ENCODE measurements at places on chromosomes 12 and 14.

GRCh38 chr12:50271724-50272247 lies 11.5 kb downstream of the LIMA1 start:
- H3K4me1 ChIP-seq, result no peaks in the 10 kb centered on the region
- H3K36me3 ChIP-seq, result no peaks in the 10 kb centered on the region
- no peak for DNase-seq
- no peaks in the 10 kb centered on the region for H3K27me3 ChIP-seq
- H3K4me3 ChIP-seq, result no peak overlapping the region

GRCh38 chr12:116183741-116184141 lies 93.8 kb downstream of the MED13L start:
- H3K27ac ChIP-seq, result no peak overlapping the region
- H3K4me3 ChIP-seq, result no peak overlapping the region
- H3K27me3 ChIP-seq, result no peaks in the 10 kb centered on the region
- peaks cover 6% of the 10 kb centered on the region for H3K4me1 ChIP-seq
- DNase-seq, result no peak
- H3K36me3 ChIP-seq, result no peaks in the 10 kb centered on the region

GRCh38 chr12:63838411-63838810 lies 6.1 kb upstream of the SRGAP1 start:
- H3K36me3 ChIP-seq, result no peaks in the 10 kb centered on the region
- H3K27ac ChIP-seq, result no peak overlapping the region
- H3K27me3 ChIP-seq, result no peaks in the 10 kb centered on the region
- DNase-seq, result no peak
- no peak overlapping the region for H3K4me3 ChIP-seq

- no peaks in the 10 kb centered on the region for H3K36me3 ChIP-seq
- DNase-seq, result no peak
- H3K27ac ChIP-seq, result no peak overlapping the region
Observed at GRCh38 chr14:90900476-90901083, 84.3 kb upstream of the TTC7B start.

DNA sequence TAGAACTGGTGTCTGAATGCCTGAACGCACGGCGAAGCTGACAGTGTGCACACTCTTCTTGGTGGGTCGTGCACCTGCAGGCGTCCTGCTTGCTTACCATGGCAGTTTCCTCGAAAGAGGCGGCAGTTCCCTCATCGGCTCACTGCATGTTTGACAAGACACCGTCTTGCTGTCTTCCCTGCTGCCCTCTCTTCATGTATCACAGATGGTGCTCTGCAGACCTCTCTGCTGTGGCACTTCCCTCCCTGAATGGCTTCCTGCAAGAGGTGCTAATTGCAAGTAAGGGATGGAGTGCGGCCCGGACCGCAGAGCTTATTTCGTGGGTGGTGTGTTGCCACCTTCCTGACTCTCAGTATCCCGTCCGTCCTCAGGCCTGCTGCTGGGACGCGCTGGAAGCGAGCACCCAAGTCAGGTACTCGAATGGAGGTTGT lies 156.7 kb upstream of the RTL1 start:
- no peaks in the 10 kb centered on the region for H3K36me3 ChIP-seq
- no peak overlapping the region for H3K27ac ChIP-seq
- H3K4me3 ChIP-seq, result no peak overlapping the region
- DNase-seq, result no peak

DNA sequence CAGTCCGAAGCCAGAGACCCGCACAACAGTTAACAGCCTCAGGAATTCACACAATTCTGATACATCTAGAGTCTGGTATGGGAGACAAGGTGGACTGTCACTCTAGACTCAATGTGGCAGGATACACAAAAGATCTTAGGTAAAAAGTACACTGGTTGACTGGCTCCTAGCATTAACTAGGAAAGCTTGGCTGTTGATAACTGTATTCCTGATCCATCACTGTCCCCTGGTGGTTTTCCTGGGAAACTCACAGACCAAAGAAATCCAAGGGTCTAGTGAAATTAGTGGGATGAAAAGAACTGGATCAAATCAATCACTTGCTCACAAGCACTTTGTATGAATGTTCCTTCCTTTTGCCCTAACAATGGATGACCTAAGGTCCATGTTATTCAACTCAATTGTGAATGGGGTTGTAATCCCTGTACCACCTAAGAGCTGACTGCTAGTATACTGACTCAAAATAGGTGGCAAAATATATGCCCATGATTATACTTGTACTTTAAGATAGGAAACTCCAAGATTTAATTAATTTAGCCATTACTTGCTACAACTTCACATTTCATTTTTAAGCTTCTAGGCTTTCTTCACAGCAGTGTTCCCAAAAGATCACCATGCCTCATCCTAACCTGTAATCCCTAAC lies 14.0 kb downstream of the NPC2 start:
- H3K36me3 ChIP-seq, result peaks cover 6% of the 10 kb centered on the region
- DNase-seq, result peak; percentile 75
- H3K27me3 ChIP-seq, result no peaks in the 10 kb centered on the region
- H3K27ac ChIP-seq, result no peak overlapping the region
- H3K4me3 ChIP-seq, result no peak overlapping the region
- H3K4me1 ChIP-seq, result peaks cover 5% of the 10 kb centered on the region

GRCh38 chr14:68195126-68195525 lies 375.5 kb downstream of the RAD51B start:
- H3K4me1 ChIP-seq, result peaks cover 2% of the 10 kb centered on the region
- DNase-seq, result peak; percentile 38
- no peak overlapping the region for H3K27ac ChIP-seq
- no peaks in the 10 kb centered on the region for H3K27me3 ChIP-seq
- H3K36me3 ChIP-seq, result no peaks in the 10 kb centered on the region

- H3K27ac ChIP-seq, result no peak overlapping the region
- no peaks in the 10 kb centered on the region for H3K27me3 ChIP-seq
- no peaks in the 10 kb centered on the region for H3K4me1 ChIP-seq
Observed at GRCh38 chr14:102772781-102773570, 4.3 kb upstream of the TRAF3 start.

- no peaks in the 10 kb centered on the region for H3K27me3 ChIP-seq
- DNase-seq, result no peak
- H3K4me3 ChIP-seq, result no peak overlapping the region
- no peaks in the 10 kb centered on the region for H3K36me3 ChIP-seq
Observed at GRCh38 chr14:101186544-101186943, 283.0 kb upstream of the RTL1 start.

DNA sequence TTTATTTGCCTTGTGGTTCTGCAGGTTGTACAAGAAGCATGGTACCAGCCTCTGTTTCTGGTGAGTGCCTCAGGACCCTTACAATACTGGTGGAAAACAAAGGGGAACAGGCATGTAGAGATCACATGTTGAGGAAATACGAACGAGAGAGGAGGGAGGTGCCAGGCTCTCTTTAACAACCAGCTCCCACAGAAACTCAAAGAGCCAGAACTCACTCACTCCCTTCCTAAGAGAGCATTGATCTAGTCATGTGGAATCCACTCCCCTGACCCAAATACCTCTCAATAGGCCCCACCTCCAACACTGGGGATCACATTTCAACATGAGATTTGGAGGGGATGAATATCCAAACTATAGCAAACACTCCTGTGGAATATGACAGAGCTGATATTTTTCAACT lies 938.0 kb downstream of the GALC start:
- H3K4me3 ChIP-seq, result no peak overlapping the region
- no peaks in the 10 kb centered on the region for H3K36me3 ChIP-seq
- H3K4me1 ChIP-seq, result no peaks in the 10 kb centered on the region
- peak; percentile 34 for DNase-seq

DNA sequence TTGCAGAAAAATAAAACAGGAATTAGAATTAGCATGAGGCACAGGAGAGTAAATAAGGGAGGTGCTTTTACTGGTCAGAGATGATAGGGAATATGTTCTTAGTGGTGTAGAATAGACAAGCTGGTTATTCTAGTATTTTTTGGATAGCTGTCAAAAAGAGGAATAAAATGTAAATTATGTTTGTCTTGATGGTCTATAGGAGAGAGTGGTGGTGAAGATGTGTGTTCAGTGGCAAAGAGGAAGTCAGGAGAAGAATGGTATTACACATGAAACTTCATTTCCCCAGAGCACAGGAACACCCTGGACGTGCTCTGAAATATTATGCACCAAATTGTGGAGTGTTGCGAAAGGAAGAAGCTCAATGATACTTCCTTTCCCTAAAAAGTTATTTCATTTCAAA lies 27.8 kb downstream of the MUCL1 start:
- H3K4me3 ChIP-seq, result no peak overlapping the region
- no peak overlapping the region for H3K27ac ChIP-seq
- H3K27me3 ChIP-seq, result no peaks in the 10 kb centered on the region
- H3K36me3 ChIP-seq, result no peaks in the 10 kb centered on the region
- DNase-seq, result no peak
- no peaks in the 10 kb centered on the region for H3K4me1 ChIP-seq

- no peaks in the 10 kb centered on the region for H3K27me3 ChIP-seq
- H3K36me3 ChIP-seq, result no peaks in the 10 kb centered on the region
- DNase-seq, result no peak
- H3K27ac ChIP-seq, result no peak overlapping the region
- no peak overlapping the region for H3K4me3 ChIP-seq
Observed at GRCh38 chr14:51500776-51501175, 150.9 kb upstream of the FRMD6 start.

- no peaks in the 10 kb centered on the region for H3K36me3 ChIP-seq
- H3K4me1 ChIP-seq, result peaks cover 2% of the 10 kb centered on the region
- no peak overlapping the region for H3K27ac ChIP-seq
Observed at GRCh38 chr12:93302331-93303229, 75.1 kb upstream of the NUDT4 start.

GRCh38 chr12:113069149-113069548 lies 12.6 kb downstream of the DTX1 start:
- no peaks in the 10 kb centered on the region for H3K36me3 ChIP-seq
- no peak overlapping the region for H3K27ac ChIP-seq
- H3K27me3 ChIP-seq, result no peaks in the 10 kb centered on the region
- no peaks in the 10 kb centered on the region for H3K4me1 ChIP-seq

DNA sequence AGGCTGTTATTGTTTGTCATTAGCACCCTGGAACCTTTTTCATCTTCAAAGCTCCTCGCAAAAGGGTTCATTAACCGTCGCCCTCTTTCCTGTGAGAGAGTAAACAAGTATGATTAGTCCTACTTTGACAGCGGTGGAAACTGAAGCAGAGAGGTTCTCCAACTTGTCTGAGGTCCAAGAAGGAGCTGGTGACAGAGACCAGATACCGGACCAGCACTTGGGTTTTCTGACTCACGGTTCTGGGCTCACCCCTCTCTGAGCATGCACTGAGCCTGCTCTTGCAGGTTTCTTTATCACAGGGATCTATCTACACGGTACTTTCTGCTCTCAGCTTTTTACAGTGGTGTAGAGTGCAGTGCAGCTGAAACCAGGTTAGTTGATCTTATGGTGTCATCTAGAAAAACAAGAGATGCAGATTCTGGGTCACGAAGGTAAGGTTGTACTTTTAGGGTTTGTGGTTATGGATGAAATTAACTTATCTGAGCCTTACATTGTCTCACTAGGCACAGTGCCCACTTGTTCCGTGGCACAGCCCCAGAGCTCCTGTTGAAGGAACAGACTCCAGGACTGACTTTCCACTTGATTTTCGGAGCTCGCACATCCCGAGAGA lies 62.1 kb downstream of the PPP2R5C start:
- H3K36me3 ChIP-seq, result no peaks in the 10 kb centered on the region
- no peaks in the 10 kb centered on the region for H3K27me3 ChIP-seq
- no peak overlapping the region for H3K27ac ChIP-seq
- H3K4me3 ChIP-seq, result no peak overlapping the region
- no peaks in the 10 kb centered on the region for H3K4me1 ChIP-seq

DNA sequence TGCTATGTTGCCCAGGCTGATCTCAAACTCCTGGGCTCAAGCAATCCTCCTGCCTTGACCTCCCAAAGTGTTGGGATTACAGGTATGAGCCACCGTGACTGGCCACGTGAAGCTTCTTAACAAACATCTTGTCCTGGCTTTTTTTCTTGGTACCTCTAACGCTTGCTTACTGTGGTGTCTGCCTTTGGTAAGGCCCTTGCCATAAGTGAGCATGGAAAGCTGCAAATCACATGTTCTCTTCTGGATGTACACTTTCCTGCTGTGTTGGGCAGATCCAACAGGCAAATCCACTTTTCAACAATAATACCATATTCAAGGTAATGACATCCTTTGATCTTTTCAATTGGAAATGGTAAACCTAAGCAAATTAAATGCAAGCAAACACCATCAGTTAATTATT lies 54.6 kb downstream of the ARF6 start:
- no peaks in the 10 kb centered on the region for H3K4me1 ChIP-seq
- DNase-seq, result no peak
- no peaks in the 10 kb centered on the region for H3K36me3 ChIP-seq
- H3K27me3 ChIP-seq, result no peaks in the 10 kb centered on the region
- no peak overlapping the region for H3K27ac ChIP-seq

DNA sequence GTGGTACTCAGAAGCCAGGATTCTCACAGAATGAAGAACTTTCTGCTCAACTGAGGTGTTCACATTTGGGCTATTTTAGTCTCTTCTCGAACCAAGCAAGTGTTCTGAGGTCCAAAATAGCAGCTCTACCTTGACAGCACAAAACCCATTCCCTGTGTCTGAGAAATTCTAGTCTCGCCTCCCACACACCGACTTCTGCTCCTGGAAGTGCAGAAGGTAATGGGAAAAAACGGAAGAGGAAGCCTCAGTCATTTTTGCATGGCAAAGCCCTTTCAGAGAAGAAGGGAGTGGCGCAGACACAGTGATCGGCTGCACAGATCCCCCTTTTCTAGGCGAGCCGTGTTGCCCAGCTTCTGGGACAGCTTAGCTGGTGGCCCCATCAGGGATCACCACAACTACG lies 31.2 kb upstream of the VPS33A start:
- no peak overlapping the region for H3K27ac ChIP-seq
- no peak overlapping the region for H3K4me3 ChIP-seq
- no peaks in the 10 kb centered on the region for H3K36me3 ChIP-seq
- no peaks in the 10 kb centered on the region for H3K27me3 ChIP-seq
- DNase-seq, result no peak
- no peaks in the 10 kb centered on the region for H3K4me1 ChIP-seq

GRCh38 chr14:47596860-47597259 lies 78.5 kb downstream of the MDGA2 start:
- no peaks in the 10 kb centered on the region for H3K27me3 ChIP-seq
- H3K27ac ChIP-seq, result no peak overlapping the region
- H3K4me1 ChIP-seq, result no peaks in the 10 kb centered on the region
- DNase-seq, result no peak

DNA sequence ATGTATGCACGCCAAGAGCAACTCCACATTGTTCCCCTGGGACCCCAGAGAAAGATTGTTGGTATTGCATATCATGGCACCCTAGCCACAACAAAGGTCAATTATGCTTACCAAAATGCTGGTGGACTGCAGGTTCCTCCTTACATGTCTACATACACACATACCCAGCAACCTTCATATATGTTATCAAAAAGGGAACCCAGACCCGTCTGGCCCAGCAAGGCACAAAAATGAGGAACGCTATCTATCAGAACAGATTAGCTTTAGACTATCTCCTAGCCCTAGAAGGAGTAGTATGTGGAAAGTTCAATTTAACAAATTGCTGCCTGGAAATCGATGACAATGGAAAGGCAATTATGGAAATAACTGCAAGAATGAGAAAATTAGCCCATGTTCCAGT lies 61.5 kb downstream of the DHRS2 start:
- no peak overlapping the region for H3K4me3 ChIP-seq
- no peak for DNase-seq
- H3K27me3 ChIP-seq, result no peaks in the 10 kb centered on the region
- H3K36me3 ChIP-seq, result no peaks in the 10 kb centered on the region
